Activated CD4-positive, alpha-beta T cell treated with anti-CD3 and anti-CD28 coated beads, Interleukin-2, Interleukin-4, amounts not matched to agents 100 ng/mL and 50 ng/mL, durations not matched to agents 16 hours and 8 hours (primary cell): ENCODE measurements at places on chromosomes 7 and 10.

GRCh38 chr10:18421726-18422293 is 229.6 kb downstream of the NSUN6 start:
- DNase-seq = no peak

GRCh38 chr7:9557853-9558252 is 1124.4 kb downstream of the NXPH1 start:
- no peak for DNase-seq

DNA sequence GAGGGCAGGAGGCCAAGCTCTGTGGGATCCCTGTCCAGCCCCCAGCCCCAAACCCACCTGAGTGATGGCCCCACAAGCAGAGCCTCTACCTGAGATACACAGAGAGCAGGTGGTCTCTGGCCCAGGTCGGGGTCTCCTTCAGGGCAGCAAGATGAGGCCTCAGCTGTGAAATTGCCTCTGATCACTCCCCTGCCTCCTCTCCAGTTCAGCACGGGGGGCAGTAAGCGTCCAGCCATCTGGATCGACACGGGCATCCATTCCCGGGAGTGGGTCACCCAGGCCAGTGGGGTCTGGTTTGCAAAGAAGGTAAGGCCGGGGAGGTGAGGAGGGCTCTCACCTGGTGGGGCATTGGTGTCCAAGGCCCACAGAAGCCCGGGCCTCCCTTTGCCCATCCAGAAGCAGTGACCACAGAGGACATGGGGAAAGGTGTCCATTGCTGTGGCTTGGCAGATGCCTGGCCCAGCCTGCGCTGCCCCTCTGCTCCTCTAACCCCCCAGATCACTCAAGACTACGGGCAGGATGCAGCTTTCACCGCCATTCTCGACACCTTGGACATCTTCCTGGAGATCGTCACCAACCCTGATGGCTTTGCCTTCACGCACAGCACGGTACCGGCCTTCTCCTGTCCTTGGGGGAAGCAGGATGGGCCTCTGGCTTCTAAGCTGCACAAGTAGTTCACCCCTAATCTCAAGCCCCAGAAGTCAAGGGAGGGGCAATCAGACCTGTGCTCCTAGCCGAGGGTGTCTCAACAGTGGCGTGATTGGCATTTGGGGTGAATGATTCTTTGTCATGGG is 3.1 kb downstream of the CPA1 start:
- no peak for DNase-seq

- no peak for DNase-seq
These were observed 544.9 kb upstream of the MGMT start for GRCh38 chr10:128922172-128922571.

GRCh38 chr7:131605280-131605878 is 49.0 kb upstream of the PODXL start:
- DNase-seq = no peak

- DNase-seq = no peak
These were observed 11.9 kb upstream of the ERVW-1 start for GRCh38 chr7:92489634-92490033.

GRCh38 chr10:84038035-84038434 is 101.3 kb upstream of the GHITM start:
- no peak for DNase-seq

DNA sequence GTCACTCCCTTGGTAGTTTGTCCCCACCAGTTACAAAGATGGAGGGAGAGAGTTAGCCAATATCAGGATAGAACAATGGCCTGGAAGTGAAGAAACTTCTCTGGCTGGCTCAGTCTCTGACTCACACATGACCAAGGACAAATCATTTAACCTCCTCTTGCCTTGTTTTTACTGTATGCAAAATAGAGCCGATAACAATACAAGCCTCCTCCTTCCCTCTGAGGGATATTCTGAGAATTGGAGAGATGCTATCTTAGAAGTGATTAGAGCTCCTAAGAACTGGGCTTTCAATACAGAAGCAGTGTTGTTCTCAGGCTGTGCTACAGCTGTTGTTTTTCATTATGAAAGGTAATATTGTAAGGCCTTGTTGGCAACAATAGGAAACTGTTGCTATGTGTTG is 87.7 kb upstream of the EGR2 start:
- no peak for DNase-seq

DNA sequence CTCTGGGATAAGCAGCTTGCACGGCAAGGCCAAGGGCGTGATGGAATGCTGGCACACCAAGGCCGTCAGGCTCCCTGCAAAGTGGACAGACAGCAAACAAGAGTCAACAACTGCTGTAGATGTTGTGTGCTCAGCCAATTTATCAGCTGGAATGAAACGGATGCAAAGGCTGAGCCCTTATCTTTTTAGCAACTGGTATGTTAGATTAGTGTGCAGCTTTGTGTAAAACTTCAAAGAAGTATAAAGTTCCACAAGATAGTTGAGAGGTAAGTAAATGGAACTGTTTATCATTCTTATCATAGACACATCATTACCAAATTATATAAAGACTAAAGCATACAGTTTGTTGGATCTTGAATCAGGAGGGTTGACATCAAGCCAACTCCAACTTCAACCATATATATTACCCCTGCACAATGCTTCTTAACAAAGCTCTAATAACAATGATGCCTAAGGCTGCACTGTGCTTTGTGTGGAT is 289.0 kb downstream of the TNS3 start:
- DNase-seq = no peak

DNA sequence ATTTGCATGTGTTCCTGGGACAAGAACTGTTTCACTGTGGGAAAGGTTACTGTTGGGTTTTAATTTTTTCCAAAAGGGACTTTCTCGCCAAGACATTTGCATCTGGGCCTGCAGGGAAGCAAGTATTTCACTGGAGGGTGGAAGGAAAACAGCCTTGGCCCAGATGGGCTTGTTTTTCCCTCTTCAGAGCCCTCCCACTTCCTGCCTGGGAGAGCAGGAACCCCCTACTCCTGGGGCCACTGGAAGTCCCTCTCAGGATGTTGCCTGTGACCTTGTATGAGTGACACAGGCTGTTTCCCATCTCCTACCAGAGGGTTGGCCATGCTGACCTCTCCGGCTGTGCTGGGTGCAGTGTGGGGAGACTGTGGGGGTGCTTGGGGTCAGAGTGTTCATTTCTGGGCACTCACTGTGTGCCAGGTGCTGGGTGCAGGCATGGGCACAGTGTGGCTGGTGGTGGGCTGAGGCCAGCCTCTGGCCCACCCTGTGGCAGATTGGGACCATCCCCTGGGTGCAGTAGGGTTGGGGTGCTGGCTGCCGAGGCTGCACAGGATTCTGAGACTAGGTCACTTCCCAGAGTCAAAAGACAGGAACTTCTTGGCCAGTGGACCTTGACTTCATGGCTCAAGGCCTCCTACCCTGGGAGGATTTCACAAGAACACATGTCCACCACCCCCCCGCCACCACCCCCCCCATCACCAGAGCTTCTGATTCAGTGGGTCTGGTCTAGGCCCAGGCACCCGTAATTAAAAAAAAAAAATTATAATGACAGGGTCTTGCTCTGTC is 10.2 kb downstream of the TSPAN15 start:
- no peak for DNase-seq

GRCh38 chr7:44814919-44815318 is 18.4 kb downstream of the PPIA start:
- DNase-seq = no peak

DNA sequence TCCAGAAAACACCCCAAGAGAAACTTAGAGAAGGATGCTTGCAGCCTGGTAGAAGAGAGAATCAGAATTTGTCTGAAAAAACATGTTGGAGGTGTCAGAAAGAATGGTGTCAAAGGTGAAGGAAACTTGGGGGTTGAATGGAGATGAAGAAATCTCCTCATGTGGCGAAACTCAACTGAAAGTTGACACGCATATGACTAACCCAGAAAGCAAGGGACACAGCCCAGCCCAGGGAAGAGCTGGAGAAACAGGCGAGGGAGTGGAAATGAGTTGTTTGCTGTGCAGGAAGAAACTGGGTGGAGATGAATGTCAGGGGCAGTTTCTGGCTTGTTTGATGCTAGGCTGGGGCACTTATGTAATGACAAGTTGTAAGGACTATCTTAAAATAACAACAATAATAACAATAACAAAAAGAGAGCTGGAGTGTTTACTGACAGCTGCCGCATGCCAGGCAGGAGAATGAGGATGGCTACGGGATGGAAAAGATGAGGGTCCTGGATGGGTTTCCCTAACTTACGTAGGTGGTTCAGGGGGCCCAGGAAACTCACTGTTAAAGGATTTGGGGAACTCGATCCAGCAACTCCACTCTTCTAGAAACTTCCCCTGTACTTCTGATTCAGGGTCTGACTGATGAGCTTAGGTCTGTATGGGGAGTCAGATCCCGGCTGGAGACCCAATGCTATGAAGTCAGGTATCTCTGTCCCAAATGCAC is 57.4 kb downstream of the MAP3K8 start:
- no peak for DNase-seq

- DNase-seq = no peak
These were observed 43.1 kb downstream of the MET start for GRCh38 chr7:116715077-116715476.

GRCh38 chr7:11252705-11253272 is 279.1 kb downstream of the PHF14 start:
- DNase-seq = no peak

GRCh38 chr7:66353547-66353946 is 148.4 kb downstream of the TPST1 start:
- DNase-seq = no peak

GRCh38 chr7:81949306-81949705 is 179.5 kb upstream of the HGF start:
- DNase-seq = no peak

GRCh38 chr7:39212876-39213275 is 235.2 kb downstream of the POU6F2 start:
- DNase-seq = no peak

- no peak for DNase-seq
These were observed 79.3 kb downstream of the INSYN2A start for GRCh38 chr10:127117125-127117524.

DNA sequence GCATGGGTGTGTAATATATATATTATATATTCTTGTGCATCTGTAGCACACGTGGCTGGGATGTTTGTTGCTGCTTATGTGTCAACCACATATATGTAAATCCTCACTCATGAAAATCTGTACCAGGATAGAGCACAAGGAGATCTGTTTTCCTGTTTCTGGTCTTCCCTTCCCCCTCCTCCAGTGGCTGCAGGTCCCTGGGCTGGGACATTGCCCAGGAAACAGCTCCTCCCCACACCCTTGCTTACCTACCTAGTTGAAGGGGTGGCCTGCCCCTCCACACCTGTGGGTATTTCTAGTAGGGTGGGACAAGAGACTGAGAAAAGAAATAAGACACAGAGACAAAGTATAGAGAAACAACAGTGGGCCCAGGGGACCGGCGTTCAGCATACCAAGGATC is 2.2 kb downstream of the SFXN3 start:
- no peak for DNase-seq

- DNase-seq = no peak
These were observed 284.1 kb upstream of the CSTF2T start for GRCh38 chr10:51983481-51983880.

DNA sequence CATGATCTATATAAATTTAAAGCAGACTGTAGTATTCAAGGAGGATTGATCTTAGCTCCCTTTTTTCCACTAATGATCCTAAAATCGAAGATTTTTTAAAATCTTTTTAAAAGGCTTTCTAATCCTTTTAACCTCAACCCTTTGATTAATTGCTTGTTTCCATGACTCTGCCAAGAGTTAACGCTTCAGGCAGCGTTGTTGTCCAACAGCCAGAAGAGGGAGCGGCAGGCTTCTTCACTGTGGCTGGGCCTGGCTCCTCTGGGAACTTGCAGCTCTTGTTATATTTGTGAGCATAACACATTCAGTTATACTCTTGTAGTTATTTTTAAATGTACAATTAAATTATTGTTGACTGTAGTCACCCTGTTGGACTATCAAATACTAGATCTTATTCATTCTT is 26.3 kb downstream of the CRCP start:
- DNase-seq = no peak

DNA sequence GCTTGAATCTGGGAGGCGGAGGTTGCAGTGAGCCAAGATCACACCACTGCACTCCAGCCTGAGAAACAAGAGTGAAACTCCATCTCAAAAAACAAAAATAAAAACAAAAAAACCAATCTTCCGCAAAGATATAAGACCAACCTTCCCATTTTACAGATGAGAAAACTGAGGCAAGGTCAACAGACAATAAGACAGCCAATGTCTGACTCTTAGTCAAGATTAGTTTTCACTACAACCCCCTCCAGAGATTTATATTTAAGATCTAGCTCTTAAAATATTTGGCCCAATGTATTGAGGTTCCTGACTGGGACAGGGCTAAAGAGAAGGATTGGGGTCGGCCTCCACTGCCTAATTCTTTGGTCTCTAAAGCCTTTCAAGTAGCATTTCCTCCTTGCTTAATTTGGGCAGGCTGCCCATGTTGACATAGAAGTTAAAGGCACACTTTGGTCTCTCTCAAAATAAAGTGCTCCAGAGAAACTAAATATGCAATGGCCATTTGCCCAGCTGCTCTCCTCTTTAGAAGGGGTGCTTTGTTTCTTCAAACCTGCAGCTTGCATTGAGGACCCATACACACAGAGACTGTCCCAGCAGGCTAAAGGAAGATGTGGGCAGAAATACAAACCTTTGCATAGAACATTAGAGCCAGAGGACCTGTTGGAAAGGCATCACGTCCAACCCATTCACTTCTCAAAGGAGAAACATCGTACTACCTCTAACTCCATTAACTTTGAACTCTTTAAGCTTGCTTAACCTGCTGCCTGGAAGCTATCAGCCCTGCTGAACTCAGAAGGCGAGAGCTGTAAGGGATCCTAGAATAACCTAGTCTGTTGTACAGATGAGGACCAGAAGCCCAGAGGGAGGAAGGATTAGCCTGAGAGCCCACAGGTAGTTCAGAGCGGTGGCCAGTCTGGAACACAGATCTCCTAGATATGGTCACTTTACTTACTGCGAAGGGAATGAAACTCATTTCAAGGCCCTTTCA is 3.9 kb downstream of the TECTB start:
- no peak for DNase-seq

GRCh38 chr7:129650056-129650758 is 38.7 kb downstream of the NRF1 start:
- peak; percentile 61 for DNase-seq

DNA sequence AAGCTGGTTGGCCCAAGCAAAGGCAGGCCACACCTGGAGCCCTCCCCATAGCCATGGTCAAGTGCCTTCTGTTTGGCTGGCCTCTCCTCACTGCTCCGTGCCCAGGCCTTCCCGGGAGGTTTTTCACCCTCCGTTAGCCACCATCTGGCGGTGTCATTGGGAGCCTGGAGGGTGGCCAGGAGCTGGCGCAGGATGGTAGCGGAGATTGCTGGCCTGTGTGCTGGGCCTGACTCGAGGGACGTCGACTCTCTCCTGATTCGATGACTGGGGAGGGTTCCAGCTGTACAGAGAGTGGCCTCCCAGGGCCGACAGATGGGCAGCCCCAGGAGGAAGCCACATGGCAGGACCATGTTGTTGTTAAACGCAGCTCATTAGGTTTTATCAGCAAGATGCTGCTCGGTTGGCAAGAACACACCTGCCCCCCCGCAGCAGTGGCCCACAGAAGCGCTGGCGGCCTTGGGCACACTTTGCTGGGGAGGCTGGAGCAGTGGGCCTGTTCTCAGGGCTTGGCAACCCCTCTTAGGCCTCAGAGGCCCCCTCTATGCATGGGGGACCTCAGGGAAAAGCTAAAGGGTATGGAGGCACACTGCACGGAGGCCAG is 64.0 kb upstream of the CACUL1 start:
- no peak for DNase-seq
